ENCODE measurements at places on chromosomes 1 and 21. TPM values are rescaled to one million over a fixed set of nuclear protein-coding genes. Genes with fewer than 3 reads are reported as not detected.

The KRTAP27-1 gene
- not detected for total RNA-seq

The B3GALT5 gene
- total RNA-seq = 0.24 TPM

The LHX8 gene
- total RNA-seq = 1.5 TPM

The PADI2 gene
- 1.3 TPM for total RNA-seq

The JAM2 gene
- total RNA-seq = not detected

The FCRL4 gene
- total RNA-seq = not detected

The KCNK1 gene
- 18.1 TPM for total RNA-seq

The NEK2 gene
- total RNA-seq = 38.5 TPM

The PDPN gene
- not detected for total RNA-seq

The FMO4 gene
- 0.86 TPM for total RNA-seq

The CNR2 gene
- total RNA-seq = not detected

The ANKRD65 gene
- not detected for total RNA-seq

The BEST4 gene
- 0.30 TPM for total RNA-seq

The PRAMEF8 gene
- total RNA-seq = not detected

The SYT14 gene
- 0.11 TPM for total RNA-seq

The RSPO1 gene
- total RNA-seq = 0.09 TPM

The SLC2A5 gene
- 0.17 TPM for total RNA-seq
